Calu3 (cell line): ENCODE measurements at places on chromosomes 3 and 15. TPM values are rescaled to one million over a fixed set of nuclear protein-coding genes. Genes with fewer than 3 reads are reported as not detected.

- no peak overlapping the region for H3K4me3 ChIP-seq
- H3K27ac ChIP-seq: no peak overlapping the region
- no peaks in the 10 kb centered on the region for H3K27me3 ChIP-seq
- peaks cover 92% of the 10 kb centered on the region for H3K4me1 ChIP-seq
These were observed 35.2 kb downstream of the FNDC3B start for GRCh38 chr3:172074586-172074985.

DNA sequence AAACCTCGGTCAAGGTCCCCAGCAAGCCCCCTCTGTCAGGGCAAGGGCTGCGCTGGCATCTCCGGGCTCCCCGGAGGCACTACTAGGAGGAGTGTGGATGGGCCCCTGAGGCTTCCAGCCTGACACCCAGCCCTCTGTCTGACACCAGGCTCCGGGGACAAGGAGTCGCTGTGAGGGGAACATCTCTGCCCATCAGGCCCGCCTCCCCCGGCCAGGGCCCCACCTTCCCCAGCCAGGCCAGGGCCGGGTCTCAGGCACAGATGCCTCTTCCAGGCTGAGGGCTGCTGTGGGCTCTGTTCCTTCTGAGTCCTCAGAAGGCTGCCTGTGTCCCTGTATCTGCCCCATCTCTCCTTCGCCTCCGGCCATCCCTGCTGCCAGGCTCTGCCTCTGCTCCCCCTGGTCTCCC, 15.8 kb downstream of the CSPG4 start:
- H3K27ac ChIP-seq: no peak overlapping the region
- no peak for DNase-seq
- peaks cover 17% of the 10 kb centered on the region for H3K4me1 ChIP-seq
- peaks cover 5% of the 10 kb centered on the region for H3K36me3 ChIP-seq
- peaks cover 61% of the 10 kb centered on the region for H3K27me3 ChIP-seq
- no peak overlapping the region for H3K4me3 ChIP-seq

DNA sequence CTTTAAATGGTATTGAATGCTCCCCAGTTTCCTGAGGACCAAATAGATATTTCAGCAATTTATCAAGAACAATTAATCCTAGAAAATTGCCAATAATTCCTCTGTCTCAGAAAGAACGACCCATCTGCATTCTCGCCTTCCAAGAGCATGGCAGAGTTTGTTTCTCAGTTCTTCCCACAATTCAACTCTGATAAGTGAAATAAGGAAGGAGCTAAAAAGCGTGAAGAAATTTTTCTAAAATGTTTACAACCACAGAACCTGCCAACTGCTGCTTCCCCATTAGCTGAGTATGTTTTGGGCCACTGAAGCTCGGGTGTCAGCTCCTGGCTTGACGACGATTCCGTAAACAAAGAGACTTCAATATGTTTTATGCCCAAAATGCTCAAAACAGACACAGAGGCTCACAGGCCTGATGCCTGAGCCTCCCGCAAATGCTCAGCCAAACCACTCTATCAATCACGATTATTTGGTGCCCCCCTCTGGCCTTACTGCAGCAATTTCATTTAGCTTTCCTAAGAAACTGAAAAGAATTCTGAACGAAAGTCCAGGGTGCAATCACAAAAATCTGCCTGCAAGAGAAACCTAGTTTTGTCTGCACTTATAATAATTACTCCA, 259.2 kb upstream of the CCDC54 start:
- no peaks in the 10 kb centered on the region for H3K36me3 ChIP-seq
- no peak overlapping the region for H3K4me3 ChIP-seq
- no peak overlapping the region for H3K27ac ChIP-seq
- no peaks in the 10 kb centered on the region for H3K27me3 ChIP-seq

GRCh38 chr3:177516158-177517011, 319.1 kb upstream of the TBL1XR1 start:
- H3K27me3 ChIP-seq: no peaks in the 10 kb centered on the region
- no peak overlapping the region for H3K4me3 ChIP-seq
- no peak for DNase-seq
- H3K36me3 ChIP-seq: peaks cover 4% of the 10 kb centered on the region

- H3K27me3 ChIP-seq: no peaks in the 10 kb centered on the region
- DNase-seq: no peak
- H3K27ac ChIP-seq: no peak overlapping the region
- no peak overlapping the region for H3K4me3 ChIP-seq
- H3K4me1 ChIP-seq: no peaks in the 10 kb centered on the region
- no peaks in the 10 kb centered on the region for H3K36me3 ChIP-seq
These were observed 24.8 kb upstream of the RBMS3 start for GRCh38 chr3:29255854-29256696.

DNA sequence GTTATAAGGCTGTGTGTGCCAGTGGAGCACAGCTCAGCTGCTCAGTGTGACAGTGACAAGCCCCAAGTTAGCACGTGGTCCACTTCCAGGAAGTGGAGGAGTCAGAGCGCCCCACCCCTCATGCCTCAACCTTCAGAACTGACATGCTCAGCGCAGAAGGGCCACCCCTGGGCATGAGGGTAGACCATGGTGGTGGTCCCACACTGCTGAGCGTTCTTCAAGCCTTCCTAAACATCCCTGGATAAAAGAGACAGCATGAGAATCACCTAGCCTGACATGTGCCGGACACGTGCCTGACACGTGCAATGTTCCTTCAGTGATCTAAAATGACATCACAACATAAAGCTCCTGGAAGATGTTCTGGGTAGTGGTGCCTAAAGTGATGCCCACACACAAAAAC, 16.8 kb downstream of the ATP10A start:
- no peak overlapping the region for H3K4me3 ChIP-seq
- H3K27ac ChIP-seq: no peak overlapping the region
- H3K27me3 ChIP-seq: no peaks in the 10 kb centered on the region
- no peaks in the 10 kb centered on the region for H3K36me3 ChIP-seq
- no peak for DNase-seq
- H3K4me1 ChIP-seq: no peaks in the 10 kb centered on the region

GRCh38 chr3:73480187-73480672, 144.5 kb downstream of the PDZRN3 start:
- H3K4me1 ChIP-seq: no peaks in the 10 kb centered on the region
- H3K36me3 ChIP-seq: no peaks in the 10 kb centered on the region
- H3K27ac ChIP-seq: no peak overlapping the region
- no peak for DNase-seq

GRCh38 chr3:185976977-185977678, 39.3 kb upstream of the TRA2B start:
- peaks cover 9% of the 10 kb centered on the region for H3K4me1 ChIP-seq
- peaks cover 18% of the 10 kb centered on the region for H3K36me3 ChIP-seq
- H3K27ac ChIP-seq: no peak overlapping the region
- H3K27me3 ChIP-seq: no peaks in the 10 kb centered on the region
- no peak overlapping the region for H3K4me3 ChIP-seq

DNA sequence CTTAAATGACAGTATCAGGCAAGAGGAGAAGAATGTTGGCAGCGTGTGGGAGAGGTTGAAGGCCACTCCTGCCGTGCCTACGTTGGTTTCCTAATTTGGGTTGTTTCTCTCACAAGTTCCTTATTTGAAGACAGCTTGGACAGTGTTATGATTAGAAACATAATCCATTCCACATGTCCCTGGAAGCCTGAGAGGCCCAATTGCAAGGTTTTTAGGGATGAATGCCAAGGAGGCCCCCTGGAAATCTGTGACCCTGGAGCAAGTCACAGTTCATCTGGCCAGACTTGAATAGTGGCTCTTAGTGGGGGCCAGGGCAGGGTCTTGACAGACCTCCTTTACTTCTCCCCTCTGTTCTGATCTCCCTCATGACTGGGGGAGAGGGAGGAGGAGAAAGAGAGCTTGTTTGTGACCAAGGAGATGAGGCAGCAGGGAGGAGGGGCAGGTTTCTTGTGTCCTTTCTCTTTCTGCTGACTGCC, 584.4 kb upstream of the TBL1XR1 start:
- no peak overlapping the region for H3K27ac ChIP-seq
- H3K27me3 ChIP-seq: no peaks in the 10 kb centered on the region
- no peaks in the 10 kb centered on the region for H3K36me3 ChIP-seq

GRCh38 chr15:50883903-50884302, 24.6 kb upstream of the AP4E1 start:
- DNase-seq: no peak
- peak overlapping the region; percentile 94 for H3K27ac ChIP-seq
- H3K4me3 ChIP-seq: no peak overlapping the region
- peaks cover 26% of the 10 kb centered on the region for H3K36me3 ChIP-seq
- peaks cover 70% of the 10 kb centered on the region for H3K4me1 ChIP-seq

GRCh38 chr3:188053710-188054380, 100.1 kb upstream of the LPP start:
- no peak overlapping the region for H3K27ac ChIP-seq
- H3K4me3 ChIP-seq: no peak overlapping the region
- H3K27me3 ChIP-seq: no peaks in the 10 kb centered on the region
- no peaks in the 10 kb centered on the region for H3K4me1 ChIP-seq
- no peak for DNase-seq

- H3K27me3 ChIP-seq: no peaks in the 10 kb centered on the region
- peaks cover 37% of the 10 kb centered on the region for H3K36me3 ChIP-seq
- DNase-seq: no peak
These were observed 2.9 kb downstream of the HDDC3 start for GRCh38 chr15:90929246-90930019.

GRCh38 chr3:117820658-117821299, 1111.2 kb downstream of the TUSC7 start:
- no peaks in the 10 kb centered on the region for H3K4me1 ChIP-seq
- H3K36me3 ChIP-seq: no peaks in the 10 kb centered on the region
- no peak for DNase-seq
- H3K27me3 ChIP-seq: no peaks in the 10 kb centered on the region

DNA sequence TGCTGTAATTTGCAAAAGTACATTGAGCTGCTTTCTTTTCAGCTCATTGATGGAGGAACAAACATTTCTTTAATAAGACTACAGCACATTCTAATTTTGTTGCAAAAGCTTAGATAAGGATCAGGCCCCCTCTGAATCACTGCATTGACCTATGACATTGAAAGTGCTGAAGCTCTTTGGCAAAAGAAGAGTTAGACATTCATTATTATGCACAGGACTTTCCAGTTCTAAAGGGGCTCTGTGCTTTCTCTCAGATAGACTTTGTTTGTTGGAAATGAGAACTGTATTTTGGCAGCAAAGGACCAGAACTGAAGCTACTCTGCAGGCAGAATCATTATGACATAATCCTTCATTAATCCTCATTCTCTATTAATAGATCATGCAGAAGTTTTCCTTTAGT, 252.9 kb upstream of the SOX2 start:
- H3K4me3 ChIP-seq: no peak overlapping the region
- H3K27ac ChIP-seq: no peak overlapping the region
- H3K27me3 ChIP-seq: no peaks in the 10 kb centered on the region
- no peaks in the 10 kb centered on the region for H3K36me3 ChIP-seq
- no peak for DNase-seq

- peak; percentile 21 for DNase-seq
- no peak overlapping the region for H3K4me3 ChIP-seq
- no peaks in the 10 kb centered on the region for H3K27me3 ChIP-seq
- no peak overlapping the region for H3K27ac ChIP-seq
These were observed 434.0 kb downstream of the EPHB1 start for GRCh38 chr3:135229018-135229495.

GRCh38 chr3:152348436-152349177, 79.9 kb downstream of the MBNL1 start:
- no peaks in the 10 kb centered on the region for H3K4me1 ChIP-seq
- H3K36me3 ChIP-seq: no peaks in the 10 kb centered on the region
- no peak for DNase-seq
- H3K27me3 ChIP-seq: no peaks in the 10 kb centered on the region
- no peak overlapping the region for H3K4me3 ChIP-seq
- no peak overlapping the region for H3K27ac ChIP-seq

DNA sequence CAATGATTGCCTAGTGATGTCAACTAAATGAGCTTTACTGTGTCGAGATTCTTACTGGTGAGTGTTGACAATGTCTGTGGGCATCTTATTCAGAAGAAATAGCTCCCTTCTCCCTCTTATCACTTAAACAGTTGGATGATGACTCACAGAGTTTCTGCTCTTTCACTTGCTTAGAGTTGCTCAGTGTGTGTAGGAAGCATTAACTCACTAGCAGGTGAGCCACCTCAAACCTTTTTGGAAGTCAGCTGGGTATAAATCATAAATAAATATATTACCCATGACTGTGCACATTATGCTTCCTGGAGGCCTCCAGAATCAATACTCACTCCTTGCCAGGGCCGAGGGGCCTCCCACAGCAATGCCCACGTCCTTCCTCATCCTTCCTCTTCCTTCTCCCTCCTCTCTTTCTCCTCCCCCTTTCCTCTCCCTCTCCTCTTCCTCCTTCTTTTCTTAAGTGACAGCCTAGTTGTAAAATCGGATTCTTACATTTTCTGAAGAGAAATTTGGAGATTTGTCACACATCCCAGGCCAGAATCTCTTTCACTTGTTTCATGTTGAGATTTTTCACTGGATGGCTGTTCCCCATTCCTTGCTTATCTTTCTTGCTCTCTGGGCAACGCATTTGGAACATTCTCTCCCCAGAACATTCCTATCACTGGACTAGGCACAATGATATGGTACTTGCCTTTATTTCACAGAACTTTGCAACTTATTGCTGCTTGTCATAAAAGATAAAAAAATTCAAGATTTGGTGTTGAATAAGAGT, 17.5 kb downstream of the SHC4 start:
- H3K27ac ChIP-seq: peak overlapping the region; percentile 95
- no peak overlapping the region for H3K4me3 ChIP-seq
- peaks cover 21% of the 10 kb centered on the region for H3K4me1 ChIP-seq
- DNase-seq: peak; percentile 66
- no peaks in the 10 kb centered on the region for H3K27me3 ChIP-seq

GRCh38 chr3:107064405-107065060, 312.7 kb upstream of the CCDC54 start:
- H3K4me3 ChIP-seq: no peak overlapping the region
- no peaks in the 10 kb centered on the region for H3K36me3 ChIP-seq
- H3K4me1 ChIP-seq: peaks cover 37% of the 10 kb centered on the region
- no peaks in the 10 kb centered on the region for H3K27me3 ChIP-seq
- peak; percentile 81 for DNase-seq

DNA sequence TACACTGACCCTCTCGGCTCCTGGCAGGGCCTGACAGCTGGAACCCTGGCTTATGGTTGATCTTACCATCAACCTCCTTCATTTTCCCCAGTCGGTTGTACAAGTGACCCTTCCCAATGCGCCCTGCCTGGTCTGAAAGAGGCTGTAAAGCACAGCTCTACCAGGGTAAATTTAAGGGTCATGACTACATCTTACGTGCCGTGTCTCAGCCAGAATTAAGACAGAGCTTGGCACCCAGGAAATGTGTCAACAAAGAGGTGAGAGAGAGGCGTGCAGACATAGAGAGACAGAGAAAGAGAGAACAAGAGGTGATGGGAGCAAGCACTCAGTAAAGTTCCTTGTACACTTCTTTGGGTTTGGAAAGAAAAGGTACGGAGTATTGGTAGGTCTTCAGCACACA, 28.8 kb downstream of the HOMER2 start:
- H3K27me3 ChIP-seq: no peaks in the 10 kb centered on the region
- DNase-seq: no peak
- peaks cover 33% of the 10 kb centered on the region for H3K4me1 ChIP-seq
- H3K36me3 ChIP-seq: peaks cover 5% of the 10 kb centered on the region
- H3K27ac ChIP-seq: no peak overlapping the region

Gene GLT8D1
- total RNA-seq: 36.2 and 40.3 TPM in 2 replicates

Gene OR5K2
- not detected in 2 replicates for total RNA-seq

Gene ZNF710
- 14.3 and 15.4 TPM in 2 replicates for total RNA-seq

Gene MYO5A
- total RNA-seq: 5.1 and 6.1 TPM in 2 replicates

Gene KIF23
- total RNA-seq: 71.8 and 108 TPM in 2 replicates

Gene GP5
- 0.10 and 0.21 TPM in 2 replicates for total RNA-seq

Gene KY
- 0.15 TPM in 1 of 2 replicates, not detected in the other for total RNA-seq

Gene ATP13A3
- 229 and 237 TPM in 2 replicates for total RNA-seq

Gene FBXW12
- total RNA-seq: not detected in 2 replicates

Gene APOD
- 0.34 TPM in 1 of 2 replicates, not detected in the other for total RNA-seq

Gene STRA6
- 5.9 and 8.4 TPM in 2 replicates for total RNA-seq

Gene A4GNT
- total RNA-seq: not detected in 2 replicates
